Anterior cingulate cortex (tissue), 58 donors: ENCODE measurements at places on chromosomes 2 and 18.
A peak's percentile ranks its signal among the peaks of the same experiment; 100 is the strongest.

DNA sequence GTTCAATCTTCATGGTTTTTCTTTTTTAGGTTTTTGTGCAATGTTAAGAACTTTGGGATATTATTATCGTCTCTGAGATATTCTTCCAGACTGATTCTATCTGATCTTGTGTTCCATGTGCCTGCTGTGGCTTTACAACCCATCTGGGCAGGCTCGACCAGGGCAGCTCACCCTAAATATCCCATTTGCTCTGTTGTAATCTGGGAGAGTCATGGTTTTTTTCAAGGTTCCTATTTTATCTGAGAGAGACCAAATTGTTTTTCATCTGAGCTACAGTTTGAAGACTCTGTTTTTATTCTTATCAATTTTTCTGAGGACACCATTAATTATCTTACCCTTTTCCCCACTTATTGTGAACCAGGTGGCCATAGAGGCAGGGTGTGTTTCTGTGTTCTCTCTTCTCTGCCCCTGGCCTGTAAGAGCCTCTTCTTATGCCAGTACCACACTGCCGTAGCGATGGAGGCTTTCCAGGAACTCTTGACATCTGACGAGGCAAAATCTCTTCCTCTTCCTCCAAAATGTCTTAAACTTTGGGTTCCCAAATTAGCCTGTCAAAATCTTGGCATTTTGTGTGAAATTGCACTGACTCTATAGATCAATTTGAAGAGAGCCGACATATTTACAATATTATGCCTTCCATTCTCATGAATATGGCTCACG lies 3.1 kb downstream of the SP140L start:
- no peak for DNase-seq

DNA sequence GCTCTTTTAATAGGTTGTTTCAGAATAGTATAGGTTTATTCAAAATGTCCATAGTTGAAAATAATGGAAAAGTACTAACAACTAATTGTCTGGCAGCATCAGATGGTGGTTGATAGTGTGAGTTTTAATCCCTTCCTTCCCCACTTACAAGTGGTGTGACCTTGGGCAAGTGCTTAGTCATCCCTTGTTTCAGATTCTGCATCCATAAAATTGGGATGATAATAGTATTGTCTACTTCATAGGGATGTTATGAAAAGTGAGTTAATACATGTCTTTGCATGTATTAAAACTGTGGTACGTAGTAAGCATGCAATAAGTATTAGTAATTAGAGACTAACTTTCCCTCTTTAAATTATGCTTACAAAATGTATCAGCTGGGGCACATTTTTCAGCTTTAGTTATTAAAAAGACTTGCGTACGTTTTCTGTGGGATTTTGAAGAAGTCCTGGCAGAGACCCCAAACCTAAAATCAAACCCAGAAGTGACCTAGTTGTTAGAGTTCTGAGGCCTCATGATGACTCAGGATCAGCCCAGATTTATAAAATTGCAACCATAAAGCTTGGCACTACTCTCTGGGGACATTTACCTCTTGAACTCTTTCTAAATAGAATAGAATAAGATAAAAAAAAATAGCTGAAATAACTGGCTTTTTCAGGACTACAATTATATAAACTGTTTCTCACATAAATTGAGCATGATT lies 8.6 kb downstream of the ITGA4 start:
- DNase-seq: no peak

- no peak for DNase-seq
Measured at GRCh38 chr2:98043101-98043500, 43.9 kb upstream of the VWA3B start.

DNA sequence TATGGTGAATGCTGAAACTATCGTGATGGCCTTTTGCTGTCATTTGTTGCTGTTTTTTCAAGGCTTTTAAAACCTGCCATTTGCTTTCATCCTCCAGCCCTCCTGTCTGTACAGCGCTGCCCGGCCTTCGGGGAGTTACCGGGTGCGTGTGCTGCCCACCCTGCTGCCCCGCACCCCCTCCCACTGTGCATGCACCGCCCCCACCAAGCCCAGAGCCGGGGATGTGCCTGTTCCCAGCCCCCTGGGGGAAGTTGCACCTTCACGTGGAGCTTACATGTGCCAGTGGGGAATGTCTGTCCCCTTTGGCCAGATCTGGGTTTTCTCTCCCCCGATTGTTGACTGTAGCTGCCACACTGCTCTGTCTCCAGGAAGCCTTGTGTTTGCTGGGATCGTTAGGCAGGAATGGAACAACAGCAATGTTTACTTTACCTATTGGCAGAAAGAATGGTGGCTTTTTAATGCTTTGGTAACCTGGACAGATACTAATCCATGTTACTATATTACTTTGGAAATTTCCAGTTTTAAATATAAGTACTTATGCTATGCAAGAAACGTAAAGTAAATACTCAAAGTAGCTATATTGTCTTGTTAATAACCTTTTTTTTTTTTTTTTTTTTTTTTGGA lies 64.8 kb upstream of the RBM44 start:
- no peak for DNase-seq

- DNase-seq: no peak
Measured at GRCh38 chr2:164328310-164328709, 293.0 kb downstream of the GRB14 start.

GRCh38 chr18:32443033-32443705 lies 27.5 kb downstream of the GAREM1 start:
- no peak for DNase-seq

GRCh38 chr18:22494771-22495170 lies 77.1 kb upstream of the CTAGE1 start:
- no peak for DNase-seq

DNA sequence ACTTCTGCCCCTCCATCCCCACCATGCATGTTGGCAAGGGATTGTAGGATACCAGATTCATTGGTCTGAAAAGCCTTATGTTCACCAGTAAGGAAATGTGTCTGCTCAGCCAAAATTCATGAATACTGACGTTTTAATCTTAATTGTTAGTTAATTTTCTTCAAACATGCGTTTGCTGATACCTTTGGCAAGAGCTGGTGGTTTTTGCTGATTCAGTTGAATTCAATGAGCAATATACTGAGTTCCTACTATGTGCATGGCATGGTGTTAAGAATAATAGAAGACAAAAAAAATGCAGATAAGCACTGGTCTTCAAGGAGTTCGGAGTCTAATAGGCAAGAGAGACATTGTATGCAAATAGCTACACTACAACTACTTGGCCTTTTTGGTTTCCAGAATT lies 811.6 kb downstream of the BCL11A start:
- DNase-seq: no peak

DNA sequence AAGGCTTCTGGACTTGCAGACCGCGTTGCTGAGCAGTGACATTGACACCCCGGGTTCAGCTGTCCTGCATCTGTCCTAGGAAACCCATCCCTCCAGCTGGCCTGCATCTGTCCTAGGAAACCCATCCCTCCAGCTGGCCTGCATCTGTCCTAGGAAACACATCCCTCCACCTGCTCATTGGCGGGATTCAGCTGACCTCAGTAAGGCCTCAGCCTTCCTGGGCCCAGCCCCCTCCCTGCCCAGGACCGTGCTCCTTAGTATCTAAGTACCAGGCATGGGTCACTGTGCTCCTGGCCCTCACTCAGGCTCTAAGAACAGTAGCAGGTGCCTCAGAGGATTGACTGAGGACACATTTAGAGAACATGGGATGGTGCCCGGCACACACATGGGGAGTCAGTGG lies 1.2 kb downstream of the MLPH start:
- DNase-seq: no peak

DNA sequence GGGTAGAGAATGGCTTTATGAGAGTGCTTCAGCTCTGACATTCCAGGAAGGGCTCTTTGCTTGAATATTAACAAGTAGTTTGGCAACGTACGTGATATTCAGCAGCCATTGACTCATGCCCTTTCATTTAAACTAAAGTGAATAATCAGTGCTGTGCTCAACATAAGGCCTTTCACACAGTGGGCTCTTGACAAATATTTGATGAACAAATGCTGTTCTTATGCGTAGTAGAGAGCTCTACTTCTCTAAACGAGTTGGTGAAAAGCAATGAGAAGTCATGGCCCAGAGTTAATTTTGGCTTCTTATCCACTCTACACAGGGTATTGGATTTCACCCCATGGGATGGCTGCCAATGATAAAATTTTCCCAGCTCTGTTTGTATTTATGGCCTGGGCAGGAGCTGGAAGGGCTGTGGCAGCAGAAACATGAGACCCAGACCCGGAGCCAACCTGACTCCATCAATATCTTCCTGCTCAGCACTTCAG lies 338.9 kb downstream of the CCDC85A start:
- no peak for DNase-seq

DNA sequence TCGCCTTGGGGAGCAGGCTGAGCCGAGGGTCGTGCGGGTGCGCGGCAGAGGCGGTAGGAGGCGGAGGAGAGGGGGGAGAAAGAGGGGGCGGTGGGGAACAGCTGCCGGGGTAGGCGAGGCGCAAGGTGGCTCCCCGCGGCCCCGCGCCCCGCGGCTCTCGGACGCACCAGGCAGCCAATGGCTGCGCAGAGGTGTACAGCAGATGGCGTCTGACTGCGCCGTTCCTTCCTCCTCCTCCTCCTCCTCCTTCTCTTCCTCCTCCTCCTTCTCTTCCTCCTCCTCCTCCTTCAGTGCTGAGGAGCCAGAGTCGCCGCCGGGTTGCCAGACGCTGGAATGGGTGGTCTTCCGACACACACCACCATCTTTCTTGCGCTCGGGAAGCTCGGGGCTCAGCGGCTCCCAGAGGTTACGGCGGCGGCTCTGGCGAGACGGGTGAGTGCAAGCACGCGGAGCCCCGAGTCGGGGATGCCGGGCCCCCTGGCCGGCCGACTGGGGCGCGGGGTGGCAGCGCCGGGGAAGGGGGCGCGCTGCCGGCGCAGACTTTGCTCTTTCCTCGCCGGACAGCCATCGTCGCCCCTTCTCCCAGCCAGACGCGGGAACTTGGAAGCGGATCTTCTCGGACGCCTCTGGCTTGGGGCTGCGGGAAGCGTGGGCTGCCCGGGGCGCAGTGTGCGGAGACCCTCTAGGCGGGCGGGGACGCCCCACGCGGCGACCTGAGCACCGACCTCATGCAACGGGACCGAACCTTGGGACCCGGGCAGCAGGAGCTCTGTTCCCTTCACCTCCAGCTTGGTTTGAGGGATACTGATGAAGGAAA lies at the start of gene THSD7B:
Gene THSD7B, plus strand, starts transcription at position 290 of the 817 bp plus-strand sequence. CDS start 116,634 bp downstream, outside the sequence.
- DNase-seq: no peak

DNA sequence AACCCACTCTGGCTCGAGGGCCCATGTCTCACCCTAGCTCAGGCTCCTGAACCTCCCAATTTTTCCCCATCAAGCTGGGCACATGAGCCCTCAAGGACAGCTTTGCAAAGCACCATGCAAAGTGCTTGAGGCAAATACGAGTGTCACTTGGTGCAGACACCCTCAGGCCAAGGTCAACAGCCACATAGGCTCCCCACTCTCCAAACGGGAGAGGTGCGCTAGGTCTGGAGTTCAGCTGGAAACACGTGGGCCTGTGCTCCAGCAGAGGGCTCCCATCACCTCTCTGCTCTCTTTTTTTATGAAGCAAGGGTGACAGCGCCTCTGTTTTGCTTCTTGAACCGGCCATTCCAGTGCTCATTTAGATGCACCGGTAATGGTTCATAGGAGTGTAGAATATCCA lies 11.9 kb upstream of the ARHGAP25 start:
- DNase-seq: no peak

DNA sequence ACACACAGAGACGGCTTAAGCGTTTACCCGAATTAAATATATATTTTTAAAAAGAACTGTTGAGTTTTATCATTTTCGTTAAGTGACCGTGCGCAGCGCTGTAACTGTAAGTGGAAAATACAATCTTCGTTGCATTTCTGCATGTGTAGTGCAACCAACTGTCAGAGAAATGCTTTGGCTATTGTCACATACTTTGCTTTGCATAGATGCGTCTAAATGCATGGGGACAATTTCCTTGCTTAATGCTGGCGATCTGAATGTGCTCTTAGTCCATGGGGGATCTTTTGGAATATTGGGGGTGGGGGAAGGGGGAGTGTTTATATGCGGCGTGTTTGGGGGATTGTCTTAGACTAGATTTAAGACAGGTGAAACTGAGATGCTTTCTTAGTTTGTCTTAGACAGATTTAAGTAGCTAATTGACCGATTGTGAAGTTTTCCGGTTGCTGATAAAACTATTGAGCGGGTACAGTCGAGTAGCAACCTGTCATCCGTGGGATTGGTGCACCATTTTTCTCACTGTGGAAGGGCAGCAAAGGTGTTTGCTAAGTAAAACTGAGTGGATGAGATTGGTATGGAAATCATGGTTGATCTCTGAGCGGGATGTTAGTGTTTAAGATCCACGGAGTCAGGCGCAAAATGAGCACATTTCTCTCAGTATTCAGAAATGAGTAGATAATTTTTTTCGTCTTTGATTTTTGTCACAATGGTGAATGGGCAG lies 476 bp downstream of the VSNL1 start:
- DNase-seq: no peak

DNA sequence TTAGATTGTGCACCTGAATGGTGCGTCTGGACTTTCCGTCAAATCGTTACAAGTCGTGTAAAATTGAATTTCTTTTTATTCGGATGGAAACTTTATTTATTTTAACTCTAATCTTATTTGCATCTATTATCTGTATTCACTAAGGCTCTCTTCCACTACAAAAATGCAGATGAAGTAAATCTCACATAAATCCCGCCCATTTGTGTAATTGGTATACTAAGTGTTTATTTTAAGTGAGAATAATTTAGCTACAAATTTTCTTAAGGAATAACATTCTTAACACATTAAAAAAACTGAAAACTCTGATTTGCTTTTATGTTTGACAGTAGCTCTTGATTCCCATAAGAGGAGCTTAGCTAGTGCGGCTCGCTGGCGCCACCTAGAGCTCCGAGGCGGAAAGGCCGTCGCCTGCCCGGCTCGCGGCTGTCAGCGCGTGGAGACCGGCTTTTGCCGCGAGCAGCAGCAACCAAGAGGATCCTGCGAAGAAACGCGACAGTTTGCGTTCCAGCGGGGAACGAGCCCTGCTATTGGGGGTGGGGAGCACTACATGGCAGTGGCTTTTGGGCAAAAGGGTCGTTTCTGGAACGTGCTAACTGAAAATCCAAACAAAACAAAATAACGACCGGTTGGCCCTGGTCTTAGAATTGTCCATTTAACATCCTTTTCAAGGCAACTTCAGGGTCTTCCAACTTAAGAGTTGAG lies 6.7 kb downstream of the SP9 start:
- peak; percentile 86 for DNase-seq

DNA sequence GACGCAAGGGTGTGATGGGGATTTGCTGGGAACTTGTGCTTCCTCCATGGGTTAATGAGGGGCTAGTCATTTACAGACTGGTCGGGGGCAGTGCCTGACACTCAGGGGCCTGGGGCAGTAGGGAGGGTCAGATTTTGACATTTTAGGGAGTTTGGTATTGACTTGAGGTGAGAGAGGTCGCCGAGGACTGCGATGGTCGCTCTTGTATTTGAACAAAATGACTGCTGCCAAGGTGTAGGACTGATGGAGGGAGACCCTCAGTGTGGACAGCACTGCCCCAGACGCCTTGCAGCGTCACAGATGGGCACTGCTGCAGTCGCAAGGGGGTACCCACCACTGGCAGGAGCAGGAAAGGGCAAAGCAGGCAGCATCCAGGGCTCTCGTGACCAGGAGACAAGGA lies 182.9 kb downstream of the RTP5 start:
- no peak for DNase-seq
